CD8-positive, alpha-beta memory T cell (primary cell): ENCODE measurements at places on chromosomes 2 and 18. TPM values are rescaled to one million over a fixed set of nuclear protein-coding genes. Genes with fewer than 3 reads are reported as not detected.

The RASGRP3 gene
- 3.1 TPM for total RNA-seq

The HOXD9 gene
- total RNA-seq: not detected

The PLEKHH2 gene
- 0.48 TPM for total RNA-seq

The RND3 gene
- total RNA-seq: not detected

The SYT4 gene
- not detected for total RNA-seq

The MITD1 gene
- total RNA-seq: 58.7 TPM

The HAAO gene
- 0.27 TPM for total RNA-seq

The MYO7B gene
- total RNA-seq: not detected

The G6PC2 gene
- total RNA-seq: not detected

DNA sequence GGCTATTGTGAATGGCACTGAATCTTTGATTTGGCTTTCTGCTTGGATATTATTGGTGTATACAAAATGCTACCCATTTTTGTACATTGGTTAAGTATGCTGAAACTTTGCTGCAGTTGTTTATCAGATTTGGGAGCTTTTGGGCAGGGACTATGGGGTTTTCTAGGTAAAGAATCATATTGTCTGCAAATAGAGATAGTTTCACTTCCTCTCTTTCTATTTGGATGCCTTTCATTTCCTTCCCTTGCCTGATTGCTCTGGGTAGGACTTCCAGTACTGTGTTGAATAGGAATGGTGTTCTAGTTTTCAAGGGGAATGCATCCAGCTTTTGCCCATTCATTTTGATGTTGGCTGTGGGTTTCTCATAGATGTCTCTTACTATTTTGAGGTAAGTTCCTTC, 489.1 kb upstream of the LRATD1 start:
- H3K27me3 ChIP-seq: no peaks in the 10 kb centered on the region
- no peak overlapping the region for H3K4me3 ChIP-seq
- no peak overlapping the region for H3K27ac ChIP-seq

- H3K27ac ChIP-seq: no peak overlapping the region
- H3K36me3 ChIP-seq: no peaks in the 10 kb centered on the region
- no peak overlapping the region for H3K4me3 ChIP-seq
- H3K4me1 ChIP-seq: no peaks in the 10 kb centered on the region
Measured at GRCh38 chr2:140506606-140507005, 1624.2 kb downstream of the LRP1B start.

GRCh38 chr2:205681401-205682238, 681 bp upstream of the NRP2 start:
- DNase-seq: no peak
- no peak overlapping the region for H3K4me3 ChIP-seq
- H3K4me1 ChIP-seq: no peaks in the 10 kb centered on the region
- peaks cover 30% of the 10 kb centered on the region for H3K27me3 ChIP-seq
- no peak overlapping the region for H3K27ac ChIP-seq

GRCh38 chr2:41409328-41409727, 638.5 kb upstream of the PKDCC start:
- H3K4me1 ChIP-seq: no peaks in the 10 kb centered on the region
- no peak overlapping the region for H3K4me3 ChIP-seq
- no peaks in the 10 kb centered on the region for H3K36me3 ChIP-seq

- H3K4me1 ChIP-seq: no peaks in the 10 kb centered on the region
- H3K36me3 ChIP-seq: no peaks in the 10 kb centered on the region
- H3K27ac ChIP-seq: no peak overlapping the region
- no peaks in the 10 kb centered on the region for H3K27me3 ChIP-seq
- H3K4me3 ChIP-seq: no peak overlapping the region
- no peak for DNase-seq
Measured at GRCh38 chr2:84640411-84640810, 124.1 kb downstream of the DNAH6 start.

DNA sequence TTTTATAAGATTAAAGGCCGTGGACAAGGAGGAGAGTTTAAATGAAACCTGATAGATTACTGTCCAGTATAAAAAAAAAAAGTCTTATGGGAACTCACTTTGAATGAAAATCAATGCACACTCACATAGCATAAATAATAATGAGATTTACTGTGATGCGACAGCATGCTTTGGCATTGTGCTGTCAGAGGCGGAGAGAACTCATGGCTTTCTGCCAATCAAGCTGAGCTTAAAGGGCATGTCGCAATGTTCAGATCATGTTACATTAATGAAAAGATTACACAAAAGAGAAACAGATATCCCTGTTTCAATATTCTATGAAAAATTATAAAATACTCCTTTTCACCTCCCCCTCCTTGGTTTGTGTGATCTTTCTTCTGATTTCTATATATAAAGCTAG, 310.8 kb downstream of the ERBB4 start:
- H3K27me3 ChIP-seq: no peaks in the 10 kb centered on the region
- no peak for DNase-seq
- H3K27ac ChIP-seq: no peak overlapping the region
- no peaks in the 10 kb centered on the region for H3K4me1 ChIP-seq

GRCh38 chr18:2304378-2305175, 266.7 kb downstream of the METTL4 start:
- no peaks in the 10 kb centered on the region for H3K36me3 ChIP-seq
- no peak for DNase-seq
- H3K4me3 ChIP-seq: no peak overlapping the region
- H3K27ac ChIP-seq: peak overlapping the region; percentile 75
- no peaks in the 10 kb centered on the region for H3K4me1 ChIP-seq
- H3K27me3 ChIP-seq: no peaks in the 10 kb centered on the region

DNA sequence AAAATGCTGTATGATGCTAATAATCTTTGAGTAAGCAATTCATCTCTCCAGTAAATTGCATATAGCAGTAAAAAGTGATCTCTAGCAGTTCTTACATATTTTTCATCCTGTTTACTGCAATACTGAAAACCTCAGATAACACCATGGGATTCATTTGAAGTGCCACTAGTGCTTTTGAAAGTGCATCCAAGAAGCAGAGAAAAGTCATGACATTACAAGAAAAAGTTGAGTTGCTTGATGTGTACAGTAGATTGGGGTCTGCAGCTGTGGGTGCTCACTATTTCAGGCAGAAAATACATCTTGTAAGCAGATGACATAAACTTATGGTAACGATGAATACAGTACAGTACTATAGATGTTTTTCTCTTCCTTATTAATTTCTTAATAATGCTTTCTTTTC, 1984.9 kb upstream of the LRRTM1 start:
- no peaks in the 10 kb centered on the region for H3K4me1 ChIP-seq
- H3K36me3 ChIP-seq: no peaks in the 10 kb centered on the region
- no peaks in the 10 kb centered on the region for H3K27me3 ChIP-seq
- no peak overlapping the region for H3K27ac ChIP-seq

GRCh38 chr18:48635806-48636205, 97.0 kb downstream of the CTIF start:
- H3K4me1 ChIP-seq: no peaks in the 10 kb centered on the region
- no peaks in the 10 kb centered on the region for H3K27me3 ChIP-seq

GRCh38 chr2:77831471-77831870, 309.3 kb upstream of the LRRTM4 start:
- no peak for DNase-seq
- no peaks in the 10 kb centered on the region for H3K4me1 ChIP-seq
- H3K4me3 ChIP-seq: no peak overlapping the region
- H3K36me3 ChIP-seq: no peaks in the 10 kb centered on the region
- no peaks in the 10 kb centered on the region for H3K27me3 ChIP-seq

DNA sequence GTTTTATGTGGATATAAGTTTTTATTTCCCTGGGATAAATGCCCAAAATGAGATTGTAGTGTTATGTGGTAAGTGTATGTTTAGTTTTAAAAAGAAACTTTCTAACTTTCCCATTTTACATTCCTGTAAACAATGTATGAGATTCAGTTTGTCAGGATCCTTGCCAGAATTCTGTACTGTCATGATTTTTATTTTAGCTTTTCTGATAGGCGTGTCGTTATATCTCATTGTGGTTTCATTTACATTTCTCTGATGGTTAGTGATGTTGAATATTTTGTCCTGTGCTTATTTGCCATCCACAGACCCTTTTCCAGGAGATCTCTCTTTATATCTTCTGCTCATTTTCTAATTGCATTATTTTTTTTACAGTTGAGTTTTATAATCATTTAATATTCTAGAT, 245.6 kb upstream of the CDH2 start:
- H3K27ac ChIP-seq: no peak overlapping the region
- no peaks in the 10 kb centered on the region for H3K27me3 ChIP-seq
- H3K4me3 ChIP-seq: no peak overlapping the region
- H3K36me3 ChIP-seq: no peaks in the 10 kb centered on the region
- no peaks in the 10 kb centered on the region for H3K4me1 ChIP-seq

- DNase-seq: no peak
- no peaks in the 10 kb centered on the region for H3K36me3 ChIP-seq
- peaks cover 10% of the 10 kb centered on the region for H3K27me3 ChIP-seq
- no peak overlapping the region for H3K27ac ChIP-seq
- no peak overlapping the region for H3K4me3 ChIP-seq
Measured at GRCh38 chr18:5630057-5630899, 86.5 kb upstream of the EPB41L3 start.

DNA sequence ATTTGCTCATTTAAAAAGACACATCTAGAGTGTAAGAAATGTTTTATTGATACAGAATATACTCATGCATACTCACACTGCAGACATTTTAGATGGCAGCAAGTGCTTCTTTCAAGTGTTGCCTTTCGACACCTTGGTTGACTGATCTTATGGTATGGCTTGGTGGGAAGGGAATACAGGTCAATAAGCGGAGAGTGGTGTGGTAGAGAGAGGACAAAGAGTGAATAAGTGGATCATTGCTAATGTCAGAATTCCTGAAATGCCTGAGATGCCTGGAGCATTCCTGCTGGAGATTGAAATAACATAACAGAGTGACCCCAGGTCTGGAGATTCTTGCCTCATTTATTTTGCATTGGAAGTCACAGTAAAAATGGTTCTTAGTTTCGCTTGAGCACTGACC, 76.7 kb downstream of the RND3 start:
- H3K36me3 ChIP-seq: no peaks in the 10 kb centered on the region
- DNase-seq: no peak

DNA sequence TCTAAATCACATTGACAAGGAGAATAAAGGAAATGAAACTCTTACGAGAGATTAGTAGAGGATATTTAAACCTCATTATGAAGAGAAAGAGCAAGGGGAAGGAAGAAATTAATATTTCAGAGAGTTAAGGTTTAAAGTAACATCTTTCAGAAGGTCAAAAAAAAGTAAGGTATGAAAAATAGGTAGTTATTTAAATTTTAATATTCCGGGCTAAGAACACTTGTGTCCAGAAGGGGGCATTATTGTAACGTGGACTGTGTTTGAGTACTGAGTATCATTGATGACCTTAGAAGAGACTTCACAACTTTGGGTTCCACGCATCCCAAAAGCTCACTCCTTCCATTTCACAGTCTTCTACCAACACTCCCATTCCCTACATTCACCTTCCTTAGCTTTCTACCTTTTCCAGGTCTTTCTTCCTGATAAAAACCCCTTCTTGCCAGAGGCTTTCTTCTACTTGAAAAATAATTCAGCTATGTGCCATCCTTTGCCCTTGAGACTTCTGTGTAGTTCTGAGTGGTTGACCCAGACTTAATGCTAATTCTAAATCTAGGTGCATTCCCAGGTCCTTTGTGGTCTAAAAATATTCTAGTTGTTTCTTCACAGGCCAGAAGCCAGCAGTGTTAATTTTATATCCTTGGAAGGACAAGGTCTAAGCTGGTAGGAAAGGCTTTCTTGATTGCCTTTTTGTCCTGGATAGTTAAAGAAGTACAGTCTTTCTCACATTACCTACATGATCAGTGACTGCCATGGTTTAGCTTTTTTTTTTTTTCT, 16.5 kb downstream of the DYNC1I2 start:
- no peak overlapping the region for H3K4me3 ChIP-seq
- H3K27me3 ChIP-seq: no peaks in the 10 kb centered on the region
- H3K27ac ChIP-seq: no peak overlapping the region
- peaks cover 6% of the 10 kb centered on the region for H3K36me3 ChIP-seq
- H3K4me1 ChIP-seq: no peaks in the 10 kb centered on the region
- no peak for DNase-seq

- no peaks in the 10 kb centered on the region for H3K36me3 ChIP-seq
- no peak overlapping the region for H3K27ac ChIP-seq
- DNase-seq: no peak
- no peak overlapping the region for H3K4me3 ChIP-seq
- H3K4me1 ChIP-seq: no peaks in the 10 kb centered on the region
Measured at GRCh38 chr2:222272446-222273015, 26.3 kb downstream of the PAX3 start.

DNA sequence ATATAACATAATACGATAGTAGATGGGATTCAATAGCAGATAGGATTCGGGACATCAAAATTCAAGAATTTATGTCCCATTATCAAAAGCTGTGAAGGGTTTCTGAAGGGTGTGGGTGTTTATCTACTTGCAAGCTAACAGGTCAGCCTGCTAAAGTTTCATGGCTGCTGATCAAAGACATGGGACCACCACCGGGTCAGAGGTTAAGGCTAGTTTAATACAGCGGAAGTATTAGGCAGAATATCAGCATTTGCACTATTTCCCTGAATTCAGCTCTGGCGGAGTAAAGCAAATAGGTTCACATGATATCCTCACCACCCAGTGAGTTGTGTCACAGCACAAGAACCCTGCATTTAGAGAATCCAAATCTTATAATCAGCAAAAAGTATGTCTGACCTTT, 82.5 kb downstream of the DSEL start:
- no peak for DNase-seq
- H3K4me1 ChIP-seq: no peaks in the 10 kb centered on the region
- H3K27me3 ChIP-seq: no peaks in the 10 kb centered on the region
- H3K4me3 ChIP-seq: no peak overlapping the region
- no peak overlapping the region for H3K27ac ChIP-seq
- H3K36me3 ChIP-seq: no peaks in the 10 kb centered on the region

DNA sequence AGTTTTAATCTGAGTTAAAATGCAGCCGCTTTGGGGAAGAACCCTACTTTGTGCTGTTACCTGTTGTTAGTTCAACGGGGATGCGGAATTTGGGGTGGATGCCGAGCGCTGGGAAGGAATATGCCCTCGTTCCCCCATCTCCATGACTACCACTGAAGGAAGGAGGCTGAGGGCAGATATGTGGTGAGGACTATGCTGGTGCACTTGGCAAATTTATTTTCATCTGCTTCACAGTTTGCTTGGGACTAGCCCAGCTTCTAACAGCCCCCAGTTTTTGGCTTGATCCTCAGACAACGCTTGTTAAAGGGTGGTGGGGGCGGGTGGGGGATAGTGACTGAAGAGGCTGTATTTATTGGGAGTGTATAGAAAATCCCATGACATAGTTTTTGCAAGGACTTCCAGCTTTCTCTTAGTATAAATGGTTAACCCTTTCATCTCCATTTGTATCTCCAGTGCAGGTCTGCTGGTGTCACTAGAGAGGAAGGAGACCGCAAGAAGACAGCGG, 100.8 kb downstream of the COLEC12 start:
- DNase-seq: no peak
- no peaks in the 10 kb centered on the region for H3K36me3 ChIP-seq
- H3K27ac ChIP-seq: no peak overlapping the region
